Mucosa of gallbladder (tissue), 1 donor: ENCODE measurements at places on chromosomes 16 and 17. TPM values are rescaled to one million over a fixed set of nuclear protein-coding genes. Genes with fewer than 3 reads are reported as not detected.

DNA sequence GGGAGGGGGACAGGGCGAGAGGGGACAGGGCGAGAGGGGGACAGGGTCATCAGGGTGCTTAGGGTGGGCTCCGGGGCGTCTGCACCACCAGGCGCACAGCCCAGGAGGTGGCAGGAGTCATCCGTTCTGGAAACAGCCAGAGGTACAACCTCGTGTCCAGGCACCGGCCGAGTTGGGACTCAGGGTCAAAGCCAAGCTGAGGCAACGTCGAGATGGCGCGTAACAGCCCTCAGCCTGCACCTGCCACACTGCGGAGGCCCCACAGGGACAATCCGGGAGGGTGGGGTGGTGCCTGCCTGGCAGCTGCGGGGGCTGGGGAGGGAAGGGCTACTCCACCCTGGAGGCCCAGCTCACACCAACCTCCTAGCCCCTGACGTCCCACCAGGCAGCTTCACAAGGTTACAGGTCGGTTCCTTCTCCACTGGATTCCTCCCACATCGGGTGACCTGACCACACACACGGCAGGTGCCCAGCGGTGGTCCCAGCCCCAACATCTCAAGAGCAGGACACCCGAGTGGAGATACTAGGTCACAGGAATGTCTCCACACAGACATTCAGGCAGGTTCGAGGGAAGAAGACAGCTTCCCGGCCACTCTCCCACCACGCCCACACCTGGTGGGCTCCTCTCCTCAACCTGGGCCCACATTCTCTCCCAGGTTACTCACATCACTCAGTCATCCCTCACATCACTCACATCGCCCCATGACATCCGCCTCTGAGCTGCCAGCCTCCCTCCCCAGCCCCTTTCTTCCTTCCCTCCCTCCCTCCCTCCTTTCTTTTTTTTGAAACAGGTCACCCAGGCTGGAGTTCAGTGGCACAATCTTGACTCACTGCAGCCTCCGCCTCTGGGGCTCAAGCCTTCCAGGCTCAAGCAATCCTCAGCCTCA lies 47.3 kb downstream of the RPH3AL start:
- no peak for DNase-seq

DNA sequence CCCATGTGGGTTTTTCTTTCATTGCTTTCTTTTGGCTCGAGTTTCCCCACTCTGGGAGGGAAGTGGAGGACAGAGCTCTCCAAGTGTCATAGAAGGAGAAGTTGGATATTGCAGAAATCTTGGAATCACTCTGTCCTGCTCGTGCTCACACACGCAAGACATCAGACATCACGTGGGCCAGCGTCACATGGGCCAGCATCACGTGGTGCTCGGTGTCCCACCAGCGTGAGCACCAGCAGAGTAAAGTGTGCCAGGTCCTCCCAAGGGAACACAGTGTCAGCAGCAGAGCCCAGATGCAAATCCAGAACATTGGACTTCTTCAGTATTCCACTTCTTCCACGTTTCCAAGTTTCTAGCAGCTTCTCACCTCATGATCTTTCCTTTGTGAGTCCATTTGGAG lies 327.0 kb downstream of the FOXL1 start:
- DNase-seq = no peak

The CLDN7 gene
- total RNA-seq = 248 TPM

The DNAI2 gene
- 0.32 TPM for total RNA-seq

DNA sequence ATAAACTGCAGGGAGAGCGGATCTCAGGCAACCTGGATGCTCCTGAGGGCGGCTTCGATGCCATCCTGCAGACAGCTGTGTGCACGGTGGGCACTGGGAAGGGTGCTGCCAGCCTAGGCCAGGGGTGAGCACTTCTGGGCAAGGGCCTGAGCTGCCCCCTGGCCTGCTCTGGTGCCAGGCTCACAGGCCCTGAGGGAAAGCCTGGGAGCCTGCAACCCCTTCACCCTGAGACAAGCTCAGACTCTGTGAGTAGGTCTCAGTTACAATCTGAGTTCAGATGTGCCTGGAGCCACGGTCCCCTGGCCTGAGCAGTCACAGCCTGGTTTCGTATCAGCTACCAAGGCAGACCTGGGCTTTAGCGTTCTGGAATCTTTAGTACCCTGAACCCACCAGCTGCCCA lies 8.1 kb downstream of the ITGB4 start:
- no peak for DNase-seq

DNA sequence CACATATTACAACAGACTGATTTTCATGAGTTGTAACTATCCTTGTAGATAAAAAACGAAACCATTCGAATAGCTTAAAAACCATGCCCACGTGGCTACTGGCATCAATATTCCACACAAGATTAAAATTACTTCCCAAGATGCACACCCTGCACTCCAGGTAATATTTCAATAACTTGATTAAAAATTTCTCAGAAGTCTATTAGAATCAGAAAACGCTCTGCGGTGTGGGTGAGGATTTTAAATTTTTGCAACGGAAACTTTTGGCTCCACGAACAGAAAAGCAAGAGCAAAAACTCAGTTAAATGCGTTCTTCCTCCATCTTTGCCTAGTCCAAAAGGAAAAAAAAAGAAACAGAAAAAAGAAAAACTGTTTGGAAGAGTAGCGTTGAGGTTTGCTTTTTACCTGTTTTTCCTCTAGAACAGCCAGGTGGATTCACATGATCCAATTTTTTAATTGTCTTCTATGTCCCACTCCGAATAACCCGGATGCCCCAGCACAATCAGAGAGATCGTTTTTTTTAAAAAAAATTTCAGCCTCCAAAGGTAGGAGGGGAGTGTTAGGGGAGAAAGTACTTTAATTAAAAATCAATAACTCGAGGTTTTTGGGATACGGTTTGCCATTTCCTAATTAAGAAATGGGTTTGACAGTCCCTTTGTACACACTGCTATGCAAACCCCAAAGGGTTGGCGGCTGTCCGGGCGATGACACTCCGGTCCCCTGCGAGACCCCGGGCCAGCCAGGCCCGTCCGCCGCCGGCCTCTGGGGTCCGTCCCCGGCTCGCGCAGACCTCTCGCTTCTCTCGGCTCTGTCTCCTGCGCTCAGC lies 708 bp upstream of the NFAT5 start:
- no peak for DNase-seq

DNA sequence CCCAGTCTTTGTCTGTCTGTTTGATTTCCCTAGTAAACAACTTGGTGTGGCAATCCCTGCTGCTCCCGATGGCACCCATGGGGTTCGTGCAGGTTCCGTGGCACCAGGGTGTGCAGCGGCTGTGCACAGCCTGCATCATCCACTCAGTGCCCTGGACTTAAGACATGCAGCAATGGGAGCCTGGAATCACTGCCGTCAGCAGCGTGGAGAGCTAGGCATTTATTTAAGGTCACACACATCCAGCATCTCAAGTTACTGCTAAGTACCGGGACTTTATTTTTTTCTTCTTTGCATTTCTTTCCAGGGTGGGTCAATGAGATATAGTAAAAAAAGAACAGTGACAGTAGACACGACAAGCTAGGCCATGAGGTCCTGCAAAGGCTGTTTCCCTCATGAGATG lies 2.8 kb downstream of the DHRS7C start:
- DNase-seq = no peak

DNA sequence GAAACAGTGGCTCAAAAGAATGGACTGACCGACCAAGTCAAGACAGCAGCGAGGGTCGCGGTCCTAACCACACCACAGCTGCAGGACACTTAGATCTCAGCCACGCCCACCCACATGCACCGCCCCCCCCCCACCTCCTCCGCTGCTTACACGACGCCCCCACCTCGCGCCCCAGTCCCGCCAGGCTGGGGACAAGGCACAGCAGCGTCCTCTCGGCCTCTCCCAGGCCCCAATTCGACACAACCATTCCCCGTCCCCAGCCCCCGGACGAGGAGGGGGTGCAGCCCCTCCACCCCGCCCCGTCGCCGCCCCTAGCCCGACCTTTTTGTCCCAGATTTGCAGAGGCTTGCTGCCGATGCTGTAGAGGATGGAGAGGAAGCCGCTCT lies 477 bp downstream of the CFAP20 start:
- DNase-seq = no peak

DNA sequence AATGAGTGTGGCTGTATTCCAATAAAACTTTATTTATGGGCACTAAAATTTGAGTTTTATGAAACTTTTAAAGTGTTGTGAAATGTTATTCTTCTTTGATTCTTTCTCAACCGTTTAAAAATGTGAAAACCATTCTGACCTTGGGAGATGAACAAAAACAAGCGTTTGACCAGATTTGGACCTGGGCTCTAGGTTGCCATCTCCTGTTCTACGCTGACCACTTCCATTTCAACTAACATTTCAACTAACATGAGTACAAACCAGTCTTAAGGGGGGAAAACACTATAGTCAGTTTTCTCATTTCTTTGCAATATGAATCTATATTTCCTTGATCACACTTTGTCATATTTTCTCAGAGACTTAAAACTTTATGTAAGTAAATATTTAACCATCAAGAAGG lies 118.4 kb upstream of the IRX5 start:
- DNase-seq = no peak

The GNGT2 gene
- total RNA-seq = 3.4 TPM

DNA sequence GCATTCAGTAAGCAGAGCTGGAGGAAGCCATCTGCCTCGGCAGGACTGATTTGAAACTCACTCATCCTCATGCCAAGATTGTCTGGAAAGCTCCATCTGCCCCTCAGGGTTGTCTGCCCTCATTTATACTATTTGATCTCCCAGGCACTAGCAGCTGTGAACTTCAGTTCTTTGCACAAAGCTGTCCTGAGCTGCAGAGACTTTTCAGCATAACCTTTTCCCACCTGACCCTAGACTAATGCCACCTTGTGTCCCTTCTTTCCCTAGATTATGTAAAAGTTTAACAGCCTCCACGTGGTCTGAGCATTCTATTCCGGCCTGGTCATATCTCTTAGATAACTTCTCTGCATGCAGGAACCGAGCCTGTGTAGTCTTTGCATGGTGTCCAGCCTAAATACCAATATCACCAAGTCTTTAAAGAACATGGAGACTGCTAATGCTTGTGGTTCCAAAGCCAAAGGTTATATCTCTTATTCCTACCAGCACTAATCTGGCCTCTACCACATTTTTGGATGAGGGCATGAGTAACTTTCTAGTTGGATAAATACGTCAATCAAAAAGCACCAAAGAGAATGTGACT lies 29.1 kb downstream of the STAT5A start:
- no peak for DNase-seq

GRCh38 chr17:36123431-36123830 lies 19.8 kb downstream of the CCL4 start:
- DNase-seq = no peak

The ZP2 gene
- 0.09 TPM for total RNA-seq

DNA sequence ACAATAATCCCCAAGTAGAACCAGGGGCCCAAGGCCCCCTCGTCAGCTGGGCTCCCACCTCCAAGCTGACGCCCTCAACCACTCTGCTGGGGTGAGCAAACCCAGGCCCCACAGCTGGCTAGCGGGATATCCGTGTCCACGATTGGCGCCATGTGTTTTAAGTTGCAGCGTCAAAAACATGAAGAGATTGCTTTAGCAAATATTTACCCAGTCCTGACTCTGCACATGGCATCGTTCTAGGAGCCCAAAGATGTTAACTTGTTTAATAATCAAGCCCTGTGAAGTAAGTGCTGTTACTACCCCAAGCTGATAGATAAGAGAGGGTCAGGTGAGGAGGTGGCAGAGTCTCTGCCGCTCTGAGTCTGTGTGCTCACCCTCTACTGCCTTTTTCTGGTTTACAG lies 344 bp upstream of the SEPTIN12 start:
- DNase-seq = no peak

GRCh38 chr17:1060991-1061390 lies 64.1 kb downstream of the TIMM22 start:
- DNase-seq = peak; percentile 69

The HBQ1 gene
- not detected for total RNA-seq

The HSD17B1 gene
- total RNA-seq = 2.4 TPM

The MRPL58 gene
- total RNA-seq = 16.7 TPM
